CD8-positive, alpha-beta memory T cell (primary cell): ENCODE measurements at places on chromosomes 7 and 10.

- no peaks in the 10 kb centered on the region for H3K27me3 ChIP-seq
- H3K4me1 ChIP-seq, result no peaks in the 10 kb centered on the region
- no peak for DNase-seq
- no peak overlapping the region for H3K27ac ChIP-seq
- H3K4me3 ChIP-seq, result no peak overlapping the region
Measured at GRCh38 chr10:125325326-125325725, 165.0 kb upstream of the CTBP2 start.

- no peaks in the 10 kb centered on the region for H3K27me3 ChIP-seq
- DNase-seq, result no peak
- H3K27ac ChIP-seq, result no peak overlapping the region
Measured at GRCh38 chr10:62068464-62068863, 167.0 kb downstream of the ARID5B start.

- no peaks in the 10 kb centered on the region for H3K4me1 ChIP-seq
- H3K36me3 ChIP-seq, result no peaks in the 10 kb centered on the region
- DNase-seq, result no peak
Measured at GRCh38 chr7:20348125-20348807, 17.6 kb downstream of the ITGB8 start.

DNA sequence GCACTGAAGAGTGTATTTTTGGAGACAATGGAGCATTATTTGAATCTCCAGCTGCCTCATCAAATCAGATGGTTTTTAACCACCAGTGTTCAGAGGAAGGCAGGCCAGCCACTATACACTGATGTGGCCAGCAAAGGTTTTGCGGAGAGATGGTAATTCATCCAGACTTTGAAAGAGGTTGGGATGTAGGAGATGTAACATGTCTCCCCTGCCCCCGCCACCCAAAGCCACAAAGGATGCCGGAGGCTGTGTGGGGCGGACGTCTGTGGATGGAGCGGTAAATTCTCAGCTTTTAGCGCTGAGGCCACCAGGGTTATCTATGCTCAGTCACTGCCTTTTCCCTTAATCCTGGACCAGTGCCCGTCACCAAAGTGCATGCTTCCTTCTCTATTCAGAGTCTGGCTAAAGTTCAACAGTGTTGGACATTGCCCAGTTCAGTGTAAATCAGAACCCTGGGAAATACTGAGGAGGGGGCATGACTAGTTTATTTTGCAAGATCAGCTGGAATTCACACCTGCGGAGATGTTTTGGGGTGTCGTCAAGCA, 3.7 kb upstream of the TRIP6 start:
- no peak overlapping the region for H3K27ac ChIP-seq
- no peaks in the 10 kb centered on the region for H3K27me3 ChIP-seq
- H3K4me3 ChIP-seq, result no peak overlapping the region
- peaks cover 17% of the 10 kb centered on the region for H3K4me1 ChIP-seq
- no peak for DNase-seq
- H3K36me3 ChIP-seq, result peaks cover 12% of the 10 kb centered on the region

DNA sequence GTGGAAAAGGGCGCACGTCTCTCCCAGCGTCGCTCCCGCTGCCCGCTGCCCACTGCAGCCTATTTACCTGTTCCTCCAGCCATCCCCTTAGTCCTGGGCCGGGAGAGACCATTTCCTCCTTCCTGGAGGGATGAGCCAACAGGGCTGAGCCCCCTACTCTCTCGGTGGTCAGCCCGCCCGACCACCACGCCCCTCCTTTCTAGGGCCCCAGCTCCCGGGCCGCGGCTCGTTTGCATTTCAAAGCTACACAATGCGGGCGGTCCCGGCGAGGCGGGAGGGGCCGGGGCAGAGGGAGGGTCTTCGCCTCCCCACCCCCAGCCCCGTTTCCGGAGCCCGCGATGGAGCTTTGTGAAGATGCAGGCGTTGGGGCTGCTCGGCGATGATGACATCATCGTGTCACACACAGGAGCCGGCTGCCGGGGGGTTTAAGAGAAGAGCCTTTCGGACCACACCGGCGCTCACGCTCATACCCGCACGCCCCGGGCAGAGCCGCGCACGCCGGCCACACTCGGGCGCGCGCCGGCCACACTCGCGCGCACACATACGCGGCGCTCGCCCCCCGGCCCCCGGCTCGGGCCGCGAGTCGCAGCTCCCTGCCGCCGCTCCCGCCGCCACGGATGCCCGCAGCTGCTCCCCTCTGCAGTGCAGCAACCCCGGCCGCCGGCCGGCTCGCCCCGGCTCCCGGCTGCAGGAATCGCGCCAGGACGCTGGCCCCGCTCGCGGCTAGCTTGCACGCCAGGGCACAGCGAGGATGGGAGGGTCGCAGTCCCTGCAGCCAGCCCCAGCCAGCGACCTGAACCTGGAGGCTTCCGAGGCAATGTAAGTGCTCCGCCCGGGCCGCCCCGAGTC, 107.7 kb upstream of the BTBD16 start:
- no peaks in the 10 kb centered on the region for H3K36me3 ChIP-seq
- no peaks in the 10 kb centered on the region for H3K4me1 ChIP-seq
- DNase-seq, result no peak
- H3K4me3 ChIP-seq, result no peak overlapping the region
- H3K27ac ChIP-seq, result no peak overlapping the region

GRCh38 chr7:13027321-13027720, 339.9 kb downstream of the ARL4A start:
- no peaks in the 10 kb centered on the region for H3K36me3 ChIP-seq
- H3K4me1 ChIP-seq, result no peaks in the 10 kb centered on the region
- H3K4me3 ChIP-seq, result no peak overlapping the region
- no peak for DNase-seq
- H3K27ac ChIP-seq, result no peak overlapping the region

GRCh38 chr7:27418541-27418940, 175.9 kb downstream of the EVX1 start:
- DNase-seq, result no peak
- no peak overlapping the region for H3K4me3 ChIP-seq
- H3K4me1 ChIP-seq, result no peaks in the 10 kb centered on the region
- no peaks in the 10 kb centered on the region for H3K27me3 ChIP-seq
